PC-3 (cell line): ENCODE measurements at places on chromosomes 16 and 17.

- no peak for DNase-seq
These were observed 555.0 kb upstream of the RBFOX1 start for GRCh38 chr16:6777624-6778023.

DNA sequence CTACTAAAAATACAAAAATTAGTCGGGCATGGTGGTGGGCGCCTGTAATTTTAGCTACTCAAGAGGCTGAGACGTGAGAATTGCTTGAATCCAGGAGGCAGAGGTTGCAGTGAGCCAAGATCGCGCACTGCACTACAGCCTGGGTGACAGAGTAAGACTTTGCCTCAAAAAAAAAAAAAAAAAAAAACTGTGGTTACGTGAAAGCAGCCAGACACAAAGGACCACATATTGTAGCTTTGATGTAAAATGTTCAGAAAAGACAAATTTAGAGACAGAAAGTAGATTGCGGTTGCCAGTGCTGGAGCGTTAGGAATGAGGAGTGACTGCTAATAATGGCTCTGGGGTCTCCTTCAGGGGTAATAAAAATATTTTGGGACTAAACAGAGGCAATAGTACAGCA lies 4.0 kb upstream of the MEAK7 start:
- DNase-seq = no peak

DNA sequence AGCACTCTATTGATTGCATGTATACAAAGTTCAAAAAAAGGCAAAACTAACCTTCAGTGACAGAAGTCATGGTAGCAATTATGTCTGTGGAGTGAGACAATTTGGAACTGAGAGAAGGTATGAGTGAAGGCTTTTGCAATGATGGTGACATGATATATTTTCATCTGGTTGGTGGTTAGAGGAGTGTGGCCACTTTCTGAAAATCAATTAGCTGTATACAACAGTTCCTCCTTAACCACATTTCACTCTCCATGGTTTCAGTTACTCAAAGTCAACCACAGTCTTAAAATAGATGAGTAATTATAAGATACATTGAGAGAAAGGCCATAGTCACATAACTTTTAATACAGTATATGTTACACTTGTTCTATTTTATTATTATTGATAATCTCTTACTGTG lies 26.2 kb downstream of the ADAMTS18 start:
- DNase-seq = no peak

GRCh38 chr17:51487947-51488346 lies 227.6 kb downstream of the UTP18 start:
- DNase-seq = peak; percentile 56

GRCh38 chr16:79776243-79776847 lies 175.8 kb upstream of the MAF start:
- DNase-seq = no peak

- peak; percentile 87 for DNase-seq
These were observed 19.9 kb downstream of the SNX11 start for GRCh38 chr17:48127371-48128051.
